ENCODE measurements at places on chromosomes 2 and 18.

DNA sequence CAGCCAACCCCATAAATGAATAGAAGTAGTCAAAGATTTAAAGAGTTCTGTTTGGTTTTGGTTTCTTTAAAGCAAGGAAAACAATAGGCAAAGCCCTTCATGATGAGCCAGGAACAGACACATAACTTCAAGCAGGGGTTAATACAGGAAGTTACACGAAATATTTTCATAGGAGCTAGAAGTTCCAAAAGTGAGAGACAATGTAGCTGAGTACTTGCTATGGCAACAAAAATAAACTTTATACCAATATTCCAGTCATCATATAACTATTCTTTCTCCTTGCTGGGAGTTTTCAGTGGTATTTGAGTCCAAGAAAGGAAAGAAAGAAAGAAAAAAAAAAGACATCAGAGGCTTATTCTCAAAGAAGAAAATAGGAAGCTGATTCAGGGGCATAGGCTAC lies 56.2 kb downstream of the COBLL1 start:
- no peak for DNase-seq

GRCh38 chr18:55838841-55839240 lies 250.8 kb upstream of the TCF4 start:
- DNase-seq: no peak

DNA sequence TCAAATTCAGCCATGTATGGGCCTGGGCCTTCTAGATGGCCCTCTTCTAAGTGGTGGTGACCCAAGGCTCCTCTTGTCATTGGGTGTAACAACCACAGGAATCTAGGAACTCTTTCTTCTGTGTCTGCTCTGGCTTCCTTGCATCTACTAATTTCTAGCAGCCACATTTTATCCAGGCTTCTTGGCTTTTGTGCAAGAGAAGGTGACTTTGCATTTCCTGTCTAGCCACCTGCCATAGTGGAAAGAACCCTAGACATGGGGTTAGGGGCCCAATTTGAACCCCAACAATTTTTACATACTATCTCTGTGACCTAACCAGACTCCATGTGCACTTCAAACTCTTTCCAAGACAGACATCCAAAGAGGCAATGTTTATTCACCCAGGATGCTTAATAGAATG lies 25.1 kb downstream of the SMYD1 start:
- no peak for DNase-seq

GRCh38 chr18:31679791-31680432 lies 4.5 kb downstream of the B4GALT6 start:
- no peak for DNase-seq

DNA sequence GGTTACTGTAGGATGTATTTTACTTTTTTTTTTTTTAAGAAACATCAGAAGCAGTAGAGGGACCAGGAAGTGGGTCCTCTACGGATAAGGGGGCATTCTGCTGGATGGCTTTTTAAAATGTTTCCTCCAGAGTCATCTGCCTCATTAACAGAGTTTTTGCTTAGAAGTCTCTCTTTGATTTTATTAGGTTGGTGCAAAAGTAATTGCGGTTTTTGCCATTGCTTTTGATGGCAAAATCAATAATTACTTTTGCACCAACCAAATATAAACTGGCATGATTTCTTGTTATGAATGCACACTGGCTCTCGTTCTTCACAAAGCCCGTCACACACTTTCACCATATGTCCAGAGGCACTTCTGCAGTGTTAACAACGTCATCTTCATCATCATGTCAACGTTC lies 68.5 kb upstream of the FAM237A start:
- DNase-seq: no peak

DNA sequence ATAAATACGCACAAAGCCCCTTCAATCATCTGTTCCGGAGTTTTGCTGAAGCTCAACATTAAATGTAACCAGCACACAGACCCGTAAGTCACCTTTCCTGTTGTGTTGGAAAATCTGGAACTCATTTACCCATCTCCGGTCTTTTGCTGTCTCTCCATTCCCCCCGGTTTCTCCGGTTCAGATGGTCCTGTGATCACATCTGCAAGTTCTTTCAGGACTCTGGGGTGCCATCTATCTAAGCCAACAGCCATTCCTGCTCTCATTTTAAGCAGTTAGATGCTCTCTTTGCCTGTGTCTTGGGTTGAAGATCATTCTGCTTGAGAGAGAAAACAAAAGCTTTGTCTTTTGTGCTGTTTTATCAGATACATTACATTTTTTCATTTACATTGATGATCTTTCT lies 91.7 kb upstream of the TGIF1 start:
- DNase-seq: no peak

DNA sequence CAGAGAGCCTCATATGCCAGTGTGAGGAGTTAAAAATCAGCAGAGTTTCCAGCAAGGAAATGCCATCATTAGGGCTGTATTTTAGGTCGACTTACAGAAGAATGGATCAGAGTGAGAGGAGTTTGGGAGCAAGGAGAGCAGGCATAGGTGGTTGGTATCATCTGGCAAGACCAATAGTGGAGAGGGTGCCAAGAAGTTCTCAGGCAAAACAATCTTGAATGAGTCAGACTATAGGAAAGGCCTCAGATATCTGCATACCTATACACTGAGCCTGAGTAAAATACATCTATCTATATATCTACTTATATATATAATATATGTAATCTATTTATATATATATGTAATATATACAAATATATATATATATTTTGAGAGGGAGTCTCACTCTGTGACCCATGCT lies 57.3 kb downstream of the TMEFF2 start:
- no peak for DNase-seq

GRCh38 chr2:40218679-40219078 lies 233.2 kb downstream of the SLC8A1 start:
- no peak for DNase-seq

DNA sequence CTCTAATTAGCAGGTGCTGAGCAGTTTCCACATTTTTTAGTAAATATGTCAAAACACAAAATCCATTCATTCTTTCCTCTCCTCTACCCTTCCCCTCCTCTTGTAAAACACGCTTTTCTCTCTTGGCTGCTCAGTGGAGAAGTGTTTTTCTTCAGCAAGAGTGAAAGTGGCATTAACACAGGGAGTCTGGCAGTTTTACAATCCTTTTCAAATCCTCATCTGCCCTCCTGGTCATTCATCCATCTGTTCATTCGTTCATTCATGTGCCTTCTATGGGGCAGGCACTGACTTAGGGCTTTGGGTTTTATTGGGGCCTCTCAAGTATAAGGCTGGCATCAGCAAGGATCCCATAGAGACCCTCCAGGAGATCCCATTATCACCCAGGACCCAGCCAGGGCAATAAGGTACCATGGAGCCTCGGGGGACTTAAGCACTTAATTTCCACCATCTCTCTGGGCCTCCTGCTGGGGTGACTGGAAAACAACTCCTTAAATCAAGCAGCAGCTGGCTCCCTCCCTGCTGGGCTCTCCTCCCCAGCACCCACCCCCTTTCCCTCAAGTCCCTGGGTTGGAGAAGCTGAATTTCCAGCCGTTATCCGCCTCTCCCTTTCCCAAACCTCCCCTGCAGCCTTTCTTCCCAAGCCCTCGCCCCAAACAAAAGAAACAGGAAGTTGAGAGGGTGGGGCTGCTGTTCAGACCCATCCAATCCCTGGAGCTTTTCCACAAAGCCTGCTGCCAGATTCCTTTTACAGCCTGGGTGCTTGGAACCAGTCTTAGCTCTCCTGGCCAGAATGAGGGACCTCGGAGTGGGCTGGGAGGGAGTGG lies 32.6 kb downstream of the MARCHF4 start:
- no peak for DNase-seq

DNA sequence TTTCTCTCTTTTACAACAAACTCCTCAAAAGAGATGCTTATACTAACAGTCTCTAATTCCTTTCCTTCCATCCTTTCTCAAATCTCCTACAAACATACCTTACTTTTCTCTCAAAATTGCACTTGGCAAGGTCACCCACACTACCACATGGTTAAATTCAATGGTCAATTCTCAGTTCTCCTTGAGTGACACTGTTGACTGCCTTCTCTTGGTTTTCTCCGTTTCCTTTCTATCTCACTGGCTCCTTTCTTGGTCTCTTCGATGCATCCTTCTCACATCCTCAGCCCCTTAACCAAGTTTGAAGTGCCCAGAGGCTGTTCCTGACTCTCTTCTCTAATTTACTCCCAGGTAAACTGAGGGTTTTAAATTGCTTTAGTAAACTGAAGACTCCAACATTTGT lies 12.5 kb downstream of the C1D start:
- DNase-seq: no peak

GRCh38 chr2:46540496-46541331 lies 61.3 kb downstream of the TMEM247 start:
- no peak for DNase-seq

DNA sequence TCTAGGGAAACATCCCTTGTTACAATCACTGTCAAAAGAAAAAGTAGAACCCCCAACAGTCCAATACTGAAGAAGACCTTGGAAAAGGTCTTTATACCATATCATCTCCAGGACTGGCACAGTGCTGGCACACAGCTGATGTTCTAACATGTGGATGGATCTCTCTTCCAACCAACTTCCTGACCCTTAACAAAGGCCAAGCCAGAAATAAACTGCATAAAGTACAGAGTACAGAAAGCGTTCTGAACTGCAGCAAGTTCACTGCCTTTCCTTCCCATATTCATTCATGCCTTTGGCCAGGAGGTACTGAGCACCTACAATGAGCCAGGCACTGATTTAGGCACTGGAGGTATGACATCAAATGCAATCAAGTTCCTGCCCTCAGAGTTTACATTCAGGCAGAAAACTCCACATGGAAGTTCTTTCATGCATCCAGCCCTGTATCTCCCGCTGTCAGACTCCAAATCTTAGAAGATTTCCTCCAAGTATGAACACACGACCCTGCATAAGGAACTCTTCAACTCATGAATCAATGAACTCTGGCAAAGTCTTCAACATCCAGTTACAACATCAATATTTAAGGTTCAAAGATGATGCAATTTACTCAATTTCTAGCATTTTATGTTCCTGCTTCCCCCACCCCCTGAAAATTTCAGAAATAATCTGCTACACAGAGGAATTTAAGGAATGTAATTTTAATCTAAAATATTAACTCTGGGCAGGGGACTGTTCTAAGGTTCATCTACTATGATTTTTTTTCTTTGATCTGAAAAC lies 33.8 kb downstream of the ACVR1 start:
- no peak for DNase-seq

DNA sequence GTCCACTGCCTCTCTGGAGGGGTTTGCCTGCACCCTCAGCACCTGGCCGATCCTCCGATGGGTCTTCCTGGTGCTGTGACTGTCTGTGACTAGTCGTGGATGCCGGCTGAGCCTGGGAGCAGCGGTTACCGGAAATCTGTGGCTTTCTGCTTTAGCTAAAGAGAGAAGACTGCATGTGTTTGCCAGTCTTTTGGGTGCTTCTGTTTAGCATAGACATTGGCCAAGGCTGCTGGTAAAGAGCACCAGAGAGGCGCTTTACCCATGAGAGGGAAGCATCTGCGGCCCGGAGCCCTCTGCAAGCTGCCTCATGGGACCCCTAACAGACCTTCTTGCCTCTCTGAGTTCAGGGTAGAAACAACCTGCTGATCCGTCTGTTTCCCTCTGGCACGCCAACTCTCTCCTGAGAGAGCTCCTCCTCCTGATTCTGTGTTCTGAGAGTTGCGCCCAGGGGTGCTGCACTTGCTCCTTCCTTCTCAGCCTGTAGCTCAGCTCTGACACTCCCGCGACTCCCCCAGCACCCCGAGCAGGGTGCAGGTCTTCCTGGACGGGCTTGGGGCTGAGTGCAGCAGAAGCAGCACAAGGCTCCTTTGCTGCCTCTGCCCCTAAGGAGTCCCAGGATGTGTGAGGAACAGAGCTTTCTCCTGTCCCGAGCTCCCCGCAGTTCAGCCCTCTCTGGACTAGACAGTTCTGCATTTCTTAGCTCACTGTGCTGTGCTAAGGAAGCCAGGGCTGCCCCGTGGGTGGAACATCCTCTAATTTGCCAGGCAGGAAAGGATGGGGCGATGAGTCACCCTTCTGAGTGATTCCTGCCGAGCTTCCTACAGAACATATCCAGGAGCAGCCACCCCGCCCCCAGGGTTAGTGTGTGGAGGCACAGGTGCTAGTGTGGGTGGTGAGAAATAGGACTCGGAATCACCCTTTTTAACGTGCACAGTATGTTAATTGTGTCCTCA lies 203.2 kb downstream of the SH3RF3 start:
- no peak for DNase-seq

GRCh38 chr18:36580874-36581750 lies 247.7 kb downstream of the TPGS2 start:
- DNase-seq: no peak

DNA sequence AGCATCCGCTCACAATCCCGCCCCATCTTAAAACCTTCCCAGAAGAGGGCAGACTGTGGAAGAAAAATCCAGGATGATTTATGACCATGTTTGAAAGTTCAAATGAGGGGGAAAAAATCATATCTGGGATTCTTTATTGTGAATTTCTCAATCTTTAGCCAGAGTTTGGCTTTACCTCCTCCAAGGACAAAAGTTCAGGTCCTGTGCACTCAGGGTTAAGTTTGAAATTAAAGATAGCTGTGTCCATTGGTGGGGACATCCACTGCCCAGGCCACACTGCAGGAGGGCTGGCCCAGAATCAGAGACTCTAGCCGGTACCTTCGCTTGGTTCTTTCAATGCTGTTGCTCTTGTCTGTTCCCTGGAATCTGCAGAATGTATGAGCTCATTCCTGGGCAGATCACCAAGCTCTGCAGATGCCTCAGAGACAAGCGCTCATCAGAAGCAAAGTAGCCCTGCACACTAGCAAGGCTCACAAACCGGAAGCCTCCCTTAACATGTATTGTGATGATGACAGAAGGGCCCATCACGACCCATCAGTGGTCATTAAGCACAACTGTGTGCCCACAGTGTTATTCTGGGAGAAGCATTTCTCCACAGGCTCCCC lies 375.3 kb upstream of the KLHL29 start:
- no peak for DNase-seq

DNA sequence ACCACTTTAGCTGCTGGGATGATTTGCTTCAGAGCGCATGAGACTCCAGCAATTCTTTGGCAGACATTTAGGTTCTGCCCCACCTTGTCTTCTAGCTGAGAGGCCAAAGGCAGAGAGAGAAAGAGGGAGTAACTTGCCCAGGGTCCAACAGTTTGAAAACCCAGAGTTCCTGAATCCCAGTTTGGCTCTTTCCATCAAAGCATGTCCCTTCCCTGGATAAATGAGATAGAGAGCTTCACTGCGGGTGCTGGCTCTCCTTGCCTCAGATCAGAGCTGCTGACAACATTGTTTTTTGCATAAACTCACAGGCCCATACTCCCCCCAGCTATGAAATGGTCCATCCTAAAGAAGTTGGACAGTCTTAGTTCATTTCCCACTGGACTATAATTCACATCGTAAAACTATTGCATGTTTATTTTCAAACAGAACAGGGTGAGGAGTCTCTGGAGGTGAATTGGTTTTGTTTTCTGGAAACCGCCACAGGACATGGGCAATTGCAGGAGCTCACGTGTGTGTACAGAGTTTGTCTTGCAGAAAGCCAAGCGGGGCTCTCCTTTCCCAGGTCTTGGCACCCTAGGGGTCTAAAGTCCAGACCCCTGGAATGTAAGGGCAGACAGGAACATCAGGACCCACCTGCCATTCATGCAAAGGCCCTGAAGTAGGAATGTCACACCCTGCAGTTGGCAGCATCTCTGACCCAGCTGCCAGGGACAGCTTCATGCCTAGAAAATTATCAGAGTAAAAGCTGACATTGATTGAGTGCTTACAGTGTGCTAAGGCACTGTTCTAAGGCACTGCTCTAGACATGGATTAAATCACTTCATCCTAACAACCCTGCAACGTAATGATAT lies 25.0 kb upstream of the SLC14A2 start:
- no peak for DNase-seq

GRCh38 chr2:235595422-235596010 lies 101.7 kb downstream of the AGAP1 start:
- DNase-seq: no peak

GRCh38 chr2:37365669-37366068 lies 21.2 kb downstream of the QPCT start:
- DNase-seq: no peak

- no peak for DNase-seq
These were observed 81.7 kb downstream of the EPC2 start for GRCh38 chr2:148726228-148726627.

Data from stimulated activated CD8-positive, alpha-beta memory T cell treated with anti-CD3 and anti-CD28 coated beads, Interleukin-7, amount 100 ng/mL, for 1 hour (primary cell).